ENCODE measurements at places on chromosomes 6 and 20.

DNA sequence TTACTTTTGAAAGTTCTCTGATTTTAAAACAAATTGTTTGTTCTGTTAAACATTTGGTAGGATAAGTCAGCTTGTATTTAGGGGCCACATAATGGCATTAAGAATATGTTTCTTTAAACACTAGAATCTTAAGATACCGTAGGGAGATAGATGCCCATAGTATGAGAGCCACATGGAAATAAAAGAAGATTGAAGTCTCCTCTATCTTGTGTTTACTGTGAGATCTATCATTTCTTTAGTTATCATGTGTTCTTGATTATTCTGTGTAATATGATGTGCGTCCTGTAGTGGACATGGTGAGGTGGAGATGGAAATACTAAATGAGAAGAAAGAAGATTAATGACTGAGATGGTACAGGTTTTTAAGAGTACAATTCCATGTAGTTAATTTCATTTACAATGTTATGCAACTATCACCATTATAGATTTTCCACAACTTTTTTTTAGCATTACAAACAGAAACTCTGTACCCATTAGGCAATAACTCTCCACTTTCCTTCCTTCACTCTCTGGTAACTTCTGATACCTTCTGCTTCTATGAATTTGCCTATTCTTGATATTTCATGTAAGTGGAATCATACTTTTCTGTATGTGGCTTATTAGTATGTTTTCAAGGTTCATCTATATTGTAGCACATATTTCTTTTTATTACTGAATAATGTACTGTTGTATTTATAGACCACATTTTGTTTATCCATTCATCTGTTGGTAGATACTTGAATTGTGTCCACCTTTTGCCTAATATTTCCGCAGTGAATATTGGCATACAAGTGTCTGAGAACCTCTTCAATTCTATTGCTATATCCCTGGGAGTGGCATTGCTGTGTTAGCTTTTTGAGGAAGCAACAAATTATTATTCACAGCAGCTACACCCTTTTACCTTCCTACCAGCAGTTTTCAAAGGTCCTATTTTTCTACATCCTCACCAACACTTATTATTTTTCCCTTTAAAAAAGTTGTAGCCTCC lies 11.5 kb downstream of the RNF146 start:
- DNase-seq, result no peak

GRCh38 chr6:44024574-44025219 lies 102.6 kb downstream of the MRPL14 start:
- DNase-seq, result no peak

DNA sequence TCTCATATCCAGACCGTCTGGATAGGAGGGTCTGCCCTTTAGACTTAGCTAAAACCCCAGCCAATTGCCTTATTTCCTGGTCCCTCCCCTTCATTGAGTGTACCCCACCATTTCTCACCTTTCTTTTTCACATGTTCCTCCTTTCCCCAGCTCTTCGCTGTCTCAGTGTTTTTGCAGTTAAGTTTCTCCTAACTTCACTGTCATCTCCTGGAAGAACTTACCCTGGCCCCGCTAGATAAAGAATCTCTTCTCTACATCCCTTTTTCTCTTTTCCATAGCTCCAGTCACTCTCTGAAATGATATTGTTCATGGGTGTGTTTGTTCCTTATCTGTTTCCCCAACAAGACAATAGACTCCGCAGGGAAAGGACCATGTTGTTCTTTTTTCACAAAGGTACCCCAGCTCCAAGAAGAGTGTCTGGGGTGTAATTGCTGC lies 208.8 kb downstream of the TSHZ2 start:
- DNase-seq, result no peak

GRCh38 chr6:166623318-166623717 lies 3.7 kb downstream of the RPS6KA2 start:
- no peak for DNase-seq

DNA sequence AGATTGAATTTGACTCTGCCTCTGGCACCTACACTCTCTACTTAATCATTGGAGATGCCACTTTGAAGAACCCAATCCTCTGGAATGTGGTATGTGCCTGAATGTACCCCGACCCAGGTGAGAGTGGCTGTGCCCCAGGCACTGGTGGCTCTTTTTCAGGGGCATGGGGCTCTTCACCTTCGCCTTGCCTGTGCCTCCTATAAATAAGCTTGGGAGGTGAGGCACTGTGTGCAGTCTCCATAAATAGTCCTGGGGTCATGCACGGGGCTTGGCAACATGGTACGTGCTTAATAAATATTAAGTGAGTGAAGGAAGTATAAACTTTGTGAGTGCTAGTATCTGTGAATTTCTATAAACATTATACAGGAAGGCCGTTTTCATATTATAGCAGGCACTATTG lies 33.0 kb downstream of the GHRH start:
- no peak for DNase-seq
